ENCODE measurements at places on chromosomes 3 and 15.

DNA sequence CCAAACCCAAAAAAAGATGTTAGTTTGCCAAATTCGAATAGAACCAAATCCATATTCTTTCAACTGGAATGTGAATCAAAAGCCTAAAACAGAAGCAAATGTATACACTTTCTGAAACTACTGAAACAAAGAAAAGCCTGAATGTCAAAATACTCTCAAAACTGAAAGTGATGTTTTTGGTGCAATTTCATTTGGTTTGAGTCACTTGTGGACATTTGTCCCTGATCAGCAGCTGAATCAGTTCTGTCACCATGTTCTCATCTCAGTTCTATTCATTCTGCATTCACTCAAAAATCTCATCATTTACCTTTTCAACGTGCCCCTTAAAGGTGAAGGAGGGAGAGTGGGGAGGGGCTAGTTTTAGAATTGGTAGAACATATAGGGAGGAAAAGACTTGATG, 266.8 kb downstream of the ABHD5 start:
- DNase-seq = no peak

DNA sequence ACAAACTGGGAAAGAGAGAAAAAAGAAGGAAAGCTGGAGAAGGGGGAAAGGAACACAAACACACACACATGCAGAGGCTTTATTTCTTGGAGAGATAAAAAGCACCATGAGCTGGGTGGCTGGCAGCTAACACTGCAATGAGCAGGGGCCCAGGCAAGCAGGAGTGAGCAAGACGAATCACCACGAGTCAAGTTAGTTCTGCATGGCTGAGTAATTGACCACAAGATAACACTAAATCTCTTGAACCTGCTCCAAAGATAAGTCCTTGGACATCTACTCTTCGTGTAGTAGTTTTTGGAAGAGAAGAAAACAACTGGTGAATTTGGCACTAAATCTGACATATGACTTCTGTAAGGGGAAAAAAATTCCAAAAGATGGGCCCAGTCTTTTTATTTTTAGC, 100.9 kb downstream of the MYO5A start:
- DNase-seq = no peak

DNA sequence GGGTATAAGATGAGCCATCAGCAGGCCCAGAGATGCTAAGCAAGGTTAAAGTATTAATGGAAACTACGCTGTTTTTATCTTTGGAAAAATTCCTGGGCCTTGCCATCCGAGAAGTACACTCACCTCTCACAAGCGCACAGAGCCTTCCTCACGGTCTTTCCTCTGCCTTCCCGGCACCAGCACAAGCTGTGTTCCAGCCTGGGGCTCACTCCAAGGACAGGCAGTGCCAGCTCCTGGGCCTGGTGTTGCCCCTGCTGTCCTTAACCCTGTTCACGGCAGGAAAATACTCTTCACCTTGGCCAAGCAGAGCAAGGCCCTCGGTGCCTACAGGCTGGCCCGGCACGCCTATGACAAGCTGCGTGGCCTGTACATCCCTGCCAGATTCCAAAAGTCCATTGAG, 14.3 kb upstream of the RHO start:
- no peak for DNase-seq

GRCh38 chr3:114846779-114847178, 300.3 kb downstream of the ZBTB20 start:
- DNase-seq = no peak

GRCh38 chr15:78981532-78982313, 36.9 kb upstream of the CTSH start:
- DNase-seq = no peak

- DNase-seq = no peak
These were observed 118.0 kb upstream of the MEF2A start for GRCh38 chr15:99447497-99448371.

DNA sequence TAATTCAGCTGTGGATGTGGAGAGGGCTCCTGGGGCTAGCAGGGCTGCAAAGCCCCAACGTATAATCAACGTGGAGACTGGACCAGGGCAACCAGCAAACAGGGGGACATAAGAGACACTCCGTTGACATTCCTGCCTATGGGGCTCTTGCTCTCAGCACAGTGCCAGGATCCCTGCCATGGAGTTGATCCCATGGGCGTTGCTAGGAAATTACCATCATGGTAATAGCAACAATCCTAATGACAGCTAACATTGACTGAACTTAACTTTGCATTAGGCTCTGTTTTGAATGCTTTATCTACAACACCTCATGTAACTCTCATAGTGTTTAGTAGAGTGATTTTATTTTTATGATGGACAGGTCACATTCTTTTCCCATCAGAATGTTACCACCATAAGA, 16.9 kb downstream of the GASK1A start:
- no peak for DNase-seq

- no peak for DNase-seq
These were observed 9.8 kb downstream of the PLA2G4E start for GRCh38 chr15:42011074-42011473.

GRCh38 chr3:52121813-52122212, 32.4 kb downstream of the POC1A start:
- DNase-seq = no peak

GRCh38 chr15:70483513-70483912, 279.8 kb downstream of the UACA start:
- DNase-seq = no peak

DNA sequence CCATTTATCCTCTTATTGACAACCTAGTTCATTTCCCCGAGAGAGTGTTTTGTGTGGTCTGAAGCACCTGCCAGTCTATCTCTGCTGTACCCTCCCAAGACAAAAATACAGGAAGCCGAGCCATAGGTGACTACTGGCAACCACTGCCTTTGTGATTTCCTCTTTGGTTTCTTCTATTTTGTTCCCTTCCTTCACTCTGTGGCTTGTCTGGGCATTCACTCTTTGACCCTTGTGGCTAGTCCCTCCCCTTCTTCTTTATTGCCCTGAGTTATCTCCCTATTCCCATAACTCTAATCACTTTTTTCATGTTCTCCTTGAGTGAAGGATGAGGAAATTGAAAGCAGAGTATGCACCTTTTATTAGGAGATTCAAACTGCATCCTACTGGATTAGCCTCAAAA, at the start of gene ADGRG7:
TSS of gene ADGRG7 (plus strand) at position 297 of the 400 bp plus-strand sequence. CDS start 256 bp downstream, outside the sequence.
- DNase-seq = no peak

DNA sequence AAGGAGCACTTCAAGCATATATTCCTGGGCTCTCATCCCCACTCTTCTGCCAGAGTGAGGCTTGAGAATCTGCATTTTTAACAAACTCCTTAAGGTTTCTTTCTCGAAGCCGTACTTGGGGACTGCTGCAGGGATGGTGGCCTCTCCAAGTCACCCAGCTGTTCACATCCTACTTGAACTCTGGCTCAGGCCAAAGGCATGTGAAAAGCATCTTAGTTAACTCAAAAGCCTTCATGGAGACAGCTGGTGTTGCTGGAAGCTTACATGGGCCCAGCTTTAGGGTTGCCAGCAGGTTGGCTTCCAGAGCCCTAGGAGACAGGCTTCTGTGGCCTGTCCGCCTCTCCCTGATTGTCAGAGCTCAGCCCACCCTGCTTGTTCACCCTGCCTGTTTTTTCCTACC, 139.2 kb downstream of the THSD4 start:
- DNase-seq = no peak

DNA sequence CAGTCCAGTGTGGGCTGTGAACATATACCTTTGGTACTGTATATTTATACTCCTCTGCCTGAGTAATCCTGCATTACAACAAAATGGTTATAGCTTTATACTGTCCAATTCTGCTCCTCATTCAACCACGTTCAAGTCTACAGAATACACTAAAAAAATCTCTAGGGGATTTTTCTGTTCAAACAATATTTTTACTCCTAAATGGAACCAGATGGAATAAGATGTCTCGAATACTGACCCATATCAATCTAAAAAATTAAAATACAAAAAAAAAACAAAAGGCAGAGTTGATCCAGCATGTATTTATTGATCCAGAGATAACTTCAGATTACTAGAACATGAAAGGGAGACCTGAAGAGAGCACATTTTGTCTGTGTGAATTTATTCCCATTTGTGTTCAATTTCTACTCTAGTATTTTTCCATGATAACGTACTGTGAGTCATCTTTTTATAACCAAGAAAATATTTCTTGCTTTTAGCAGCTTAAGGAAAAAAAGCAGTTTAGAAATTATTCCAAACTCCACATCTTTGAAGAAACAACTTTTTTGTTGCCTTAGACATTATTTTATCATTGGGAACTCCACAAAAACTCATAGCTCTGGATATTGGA, 910.7 kb downstream of the TBL1XR1 start:
- DNase-seq = no peak

DNA sequence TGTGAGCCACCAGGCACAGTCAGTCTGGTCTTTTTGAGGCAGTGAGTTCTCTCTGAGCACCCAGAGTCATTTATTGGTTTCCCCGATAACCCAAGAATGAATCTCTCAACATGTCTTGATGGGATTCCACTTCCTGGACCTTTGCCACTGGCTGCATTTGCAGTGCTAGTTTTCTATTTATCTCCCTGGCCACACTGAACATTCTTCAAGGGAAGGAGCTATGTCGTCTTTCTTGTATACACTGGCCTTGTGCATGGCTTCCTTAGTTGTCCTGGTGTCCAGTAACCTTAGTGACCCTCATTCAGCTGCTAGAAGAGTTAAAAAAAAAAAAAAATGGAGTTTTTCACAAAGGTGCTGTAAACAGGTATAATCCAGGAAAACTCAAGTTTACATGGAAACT, 64.9 kb upstream of the CMTM7 start:
- no peak for DNase-seq

GRCh38 chr3:138471481-138471880, 37.1 kb downstream of the ESYT3 start:
- DNase-seq = no peak

DNA sequence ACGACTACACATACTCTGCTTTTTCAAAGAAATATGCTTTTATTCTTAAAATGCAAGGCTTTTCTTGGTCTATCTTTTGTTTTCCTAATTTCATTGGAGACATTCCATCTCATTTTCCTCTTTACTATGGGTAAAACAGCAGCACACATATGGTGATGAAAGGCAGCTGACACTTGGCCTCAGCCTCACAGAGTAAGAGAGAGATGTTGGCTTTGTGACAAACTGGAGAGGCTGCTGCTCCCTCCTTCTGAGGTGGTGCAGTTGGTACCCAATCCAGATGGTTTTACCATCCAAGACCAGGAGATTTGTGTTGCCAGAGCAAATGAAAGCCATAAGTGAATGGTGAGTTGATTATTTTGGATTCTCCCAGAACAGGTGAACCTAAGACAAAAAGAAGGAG, 13.2 kb upstream of the SLC2A2 start:
- DNase-seq = no peak

GRCh38 chr3:182435860-182436259, 357.4 kb upstream of the ATP11B start:
- no peak for DNase-seq

DNA sequence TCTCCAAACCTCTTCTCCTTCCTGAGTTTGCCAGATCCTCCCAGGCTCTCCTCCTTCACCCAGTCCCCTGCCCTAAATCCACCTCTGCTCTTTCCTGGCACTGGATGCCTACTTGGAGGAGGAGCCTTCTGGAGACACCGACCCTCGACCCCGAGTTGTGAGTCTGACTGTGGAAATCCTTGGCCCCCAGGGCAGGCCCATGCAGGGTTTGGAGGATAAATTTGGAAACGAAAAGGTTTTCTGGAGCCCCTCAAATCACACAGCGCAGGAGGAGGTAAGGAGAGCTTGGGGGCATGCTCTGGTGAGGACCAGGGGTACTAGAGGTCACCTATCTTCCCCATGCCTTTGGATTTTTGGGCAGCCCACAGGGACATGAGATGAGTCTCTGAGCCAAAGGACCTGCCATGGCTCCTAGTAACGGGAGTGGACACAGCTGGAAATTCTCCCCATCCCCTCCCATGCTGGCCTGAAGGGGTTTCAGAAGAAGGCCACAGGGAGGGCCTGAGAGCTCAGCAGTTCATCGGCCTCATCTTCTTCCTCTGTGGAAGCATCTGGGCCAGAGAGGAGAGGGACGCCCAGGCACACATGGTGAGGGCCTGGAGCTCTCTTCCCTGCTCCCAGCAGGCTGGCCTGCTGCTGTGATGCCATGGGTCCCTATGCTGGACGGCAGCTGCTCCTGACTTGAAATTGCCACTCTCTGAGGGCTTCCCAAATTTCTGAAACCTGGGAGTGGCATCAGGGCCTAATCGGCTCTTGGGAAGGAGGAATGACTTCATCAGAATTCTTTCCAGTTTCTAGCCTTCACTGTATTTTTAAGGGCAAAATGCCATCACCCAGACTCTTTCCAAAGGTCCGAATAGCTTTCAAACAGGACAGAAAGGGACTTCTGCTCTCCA, 68.6 kb upstream of the ITGA11 start:
- no peak for DNase-seq

DNA sequence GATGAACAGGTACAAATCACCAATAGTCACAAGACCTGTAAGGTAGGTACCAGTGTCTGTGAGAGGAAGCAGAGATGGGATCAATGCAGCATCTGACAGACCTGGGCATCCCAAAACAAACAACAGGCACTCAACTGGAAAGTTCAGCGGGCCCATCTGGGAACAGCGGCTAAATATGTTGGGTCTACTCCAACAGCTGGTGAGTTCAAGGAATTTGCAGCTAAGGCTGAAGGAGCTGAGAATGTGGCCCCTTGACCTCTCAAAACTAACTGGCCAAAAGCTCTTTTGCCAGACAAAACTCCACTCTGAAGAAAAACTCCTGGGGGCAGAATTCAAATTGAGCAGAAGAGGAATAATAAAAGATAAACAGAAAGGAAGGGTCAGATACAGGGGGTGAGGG, 24.4 kb downstream of the AVEN start:
- no peak for DNase-seq

GRCh38 chr15:56460071-56460470, 4.9 kb downstream of the MNS1 start:
- no peak for DNase-seq

DNA sequence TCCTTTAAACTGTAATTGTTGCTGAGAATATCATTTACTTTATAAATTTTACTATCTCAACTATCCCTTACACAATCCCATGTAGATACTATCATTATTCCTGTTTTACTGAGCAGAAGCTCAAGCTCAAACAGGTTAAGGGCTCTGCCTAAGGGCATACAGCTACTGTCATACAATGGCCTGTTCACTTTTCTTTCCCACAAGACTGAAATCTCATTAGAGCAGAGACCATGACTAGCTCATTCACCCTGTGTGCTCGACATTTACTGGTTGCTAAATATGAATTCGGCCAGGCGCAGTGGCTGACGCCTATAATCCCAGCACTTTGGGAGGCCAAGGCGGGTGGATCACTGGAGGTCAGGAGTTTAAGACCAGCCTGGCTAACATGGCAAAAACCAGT, 1.6 kb upstream of the MESP2 start:
- DNase-seq = no peak

- no peak for DNase-seq
These were observed 23.8 kb upstream of the ABI3BP start for GRCh38 chr3:101017017-101017416.

DNA sequence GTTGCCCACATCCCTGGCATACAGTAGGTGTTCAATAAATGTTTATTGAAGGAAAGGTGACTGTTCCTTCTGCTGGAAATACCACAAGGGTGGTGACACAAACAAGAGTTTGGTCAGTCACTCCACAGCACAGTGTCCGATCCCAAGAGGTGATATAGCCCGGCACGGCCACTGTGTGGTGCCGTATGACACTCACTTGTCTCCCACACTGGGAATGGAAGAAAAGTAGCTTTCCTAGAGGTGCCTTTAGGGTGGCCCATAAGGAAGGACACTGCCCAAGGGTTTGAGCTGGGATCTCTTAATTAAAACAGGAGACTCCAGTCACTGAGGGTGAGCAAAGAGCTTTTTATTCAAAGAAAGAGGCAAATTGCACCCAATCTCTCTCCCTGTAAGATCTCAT, 40.5 kb downstream of the TGM4 start:
- DNase-seq = no peak
